ENCODE measurements at places on chromosomes 2 and 18.

- no peaks in the 10 kb centered on the region for H3K4me1 ChIP-seq
- H3K27ac ChIP-seq: no peak overlapping the region
- H3K4me3 ChIP-seq: no peak overlapping the region
- DNase-seq: no peak
- H3K27me3 ChIP-seq: peaks cover 42% of the 10 kb centered on the region
These were observed 13.1 kb upstream of the RAX start for GRCh38 chr18:59286341-59286740.

GRCh38 chr2:98172951-98173350, 86.0 kb downstream of the VWA3B start:
- H3K4me3 ChIP-seq: no peak overlapping the region
- H3K27me3 ChIP-seq: peaks cover 43% of the 10 kb centered on the region
- H3K36me3 ChIP-seq: no peaks in the 10 kb centered on the region
- no peak for DNase-seq
- no peaks in the 10 kb centered on the region for H3K4me1 ChIP-seq

DNA sequence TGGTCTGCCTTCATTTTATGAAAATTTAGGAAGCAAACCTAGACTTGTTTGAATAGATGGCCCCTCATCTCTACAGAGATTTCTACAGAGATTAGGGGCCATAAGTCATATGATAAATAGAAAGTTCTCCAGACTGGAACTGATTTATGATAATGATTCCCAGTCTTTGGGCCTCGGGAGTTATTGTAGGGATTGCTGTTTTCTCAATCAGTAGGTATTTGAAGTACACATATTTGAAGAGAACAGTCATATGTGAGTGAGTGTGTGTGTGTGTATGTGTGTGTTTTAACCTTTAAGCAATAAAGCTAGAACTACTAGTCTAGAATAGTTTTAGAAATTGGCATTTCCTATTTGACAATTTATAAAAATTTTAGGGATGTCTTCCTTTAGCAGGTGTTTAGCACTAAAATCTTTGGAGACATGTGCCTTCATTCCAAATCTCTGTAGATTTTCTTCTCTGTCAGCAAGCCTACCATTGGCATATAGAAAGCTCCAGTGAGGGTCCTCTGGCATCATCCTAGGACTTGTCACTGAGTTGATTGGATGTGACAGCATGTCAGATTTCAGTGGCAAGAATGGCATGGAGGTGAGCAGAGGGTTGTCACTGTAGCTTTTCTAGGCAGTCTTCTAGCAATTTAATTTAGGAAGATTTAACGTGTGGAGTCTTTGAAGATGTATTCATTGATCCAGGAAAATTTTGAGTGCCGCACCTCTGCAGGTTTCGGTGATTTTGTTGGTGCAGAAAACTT, 71.2 kb downstream of the MYO1B start:
- no peak for DNase-seq
- no peak overlapping the region for H3K4me3 ChIP-seq
- H3K27me3 ChIP-seq: peaks cover 10% of the 10 kb centered on the region

GRCh38 chr2:64260817-64261216, 116.6 kb upstream of the PELI1 start:
- peak overlapping the region; percentile 39 for H3K27ac ChIP-seq
- peak overlapping the region; percentile 7 for H3K4me3 ChIP-seq
- H3K36me3 ChIP-seq: no peaks in the 10 kb centered on the region
- H3K27me3 ChIP-seq: no peaks in the 10 kb centered on the region

DNA sequence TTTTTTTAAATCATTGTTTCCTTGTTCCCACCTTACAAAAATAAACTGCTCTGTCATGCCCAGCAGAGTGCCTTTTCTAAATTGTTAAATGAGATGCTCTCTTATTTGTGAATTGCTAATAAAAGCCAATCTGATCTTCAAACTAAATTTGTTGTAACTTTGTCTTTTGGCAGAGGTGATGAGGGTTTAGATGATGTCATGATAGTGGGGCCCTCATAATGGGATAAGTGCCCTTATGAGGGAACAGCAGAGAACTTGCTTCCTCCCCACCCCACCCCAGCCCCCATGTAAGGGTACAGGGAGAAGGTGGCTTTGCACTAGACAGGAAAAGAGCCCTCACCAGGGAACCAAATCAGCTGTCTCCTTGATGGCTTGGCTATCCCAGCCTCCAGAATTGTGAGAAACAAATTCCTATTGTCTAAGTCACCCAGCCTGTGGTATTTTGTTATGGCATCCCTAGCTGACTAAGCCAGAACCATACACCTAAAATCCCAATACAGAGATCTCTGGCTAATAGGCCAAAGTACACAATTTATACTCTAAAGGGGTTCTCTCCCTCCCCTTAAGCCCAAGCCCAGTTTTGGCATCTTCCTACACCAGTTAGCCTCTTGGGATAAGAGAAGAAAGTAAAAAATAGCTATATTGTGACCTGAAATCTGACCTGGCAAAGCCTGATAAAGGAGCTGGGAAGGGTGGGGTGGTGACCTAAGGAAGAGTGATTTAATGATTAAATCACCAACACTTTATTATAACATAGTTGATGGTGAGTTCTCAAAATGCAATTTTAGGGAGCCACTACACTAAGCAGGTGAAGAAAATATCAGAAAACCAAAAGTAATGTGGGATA, 40.3 kb upstream of the HNRNPA3 start:
- no peak overlapping the region for H3K27ac ChIP-seq
- H3K4me3 ChIP-seq: no peak overlapping the region
- H3K36me3 ChIP-seq: no peaks in the 10 kb centered on the region
- DNase-seq: no peak
- peaks cover 7% of the 10 kb centered on the region for H3K27me3 ChIP-seq
- peaks cover 24% of the 10 kb centered on the region for H3K4me1 ChIP-seq

GRCh38 chr2:227890495-227891079, 19.2 kb downstream of the DAW1 start:
- no peaks in the 10 kb centered on the region for H3K4me1 ChIP-seq
- H3K4me3 ChIP-seq: no peak overlapping the region
- H3K27me3 ChIP-seq: no peaks in the 10 kb centered on the region
- H3K36me3 ChIP-seq: no peaks in the 10 kb centered on the region
- no peak overlapping the region for H3K27ac ChIP-seq

GRCh38 chr18:6940451-6940850, 177.1 kb downstream of the LAMA1 start:
- no peaks in the 10 kb centered on the region for H3K4me1 ChIP-seq
- no peak for DNase-seq
- H3K36me3 ChIP-seq: no peaks in the 10 kb centered on the region
- H3K27me3 ChIP-seq: no peaks in the 10 kb centered on the region

DNA sequence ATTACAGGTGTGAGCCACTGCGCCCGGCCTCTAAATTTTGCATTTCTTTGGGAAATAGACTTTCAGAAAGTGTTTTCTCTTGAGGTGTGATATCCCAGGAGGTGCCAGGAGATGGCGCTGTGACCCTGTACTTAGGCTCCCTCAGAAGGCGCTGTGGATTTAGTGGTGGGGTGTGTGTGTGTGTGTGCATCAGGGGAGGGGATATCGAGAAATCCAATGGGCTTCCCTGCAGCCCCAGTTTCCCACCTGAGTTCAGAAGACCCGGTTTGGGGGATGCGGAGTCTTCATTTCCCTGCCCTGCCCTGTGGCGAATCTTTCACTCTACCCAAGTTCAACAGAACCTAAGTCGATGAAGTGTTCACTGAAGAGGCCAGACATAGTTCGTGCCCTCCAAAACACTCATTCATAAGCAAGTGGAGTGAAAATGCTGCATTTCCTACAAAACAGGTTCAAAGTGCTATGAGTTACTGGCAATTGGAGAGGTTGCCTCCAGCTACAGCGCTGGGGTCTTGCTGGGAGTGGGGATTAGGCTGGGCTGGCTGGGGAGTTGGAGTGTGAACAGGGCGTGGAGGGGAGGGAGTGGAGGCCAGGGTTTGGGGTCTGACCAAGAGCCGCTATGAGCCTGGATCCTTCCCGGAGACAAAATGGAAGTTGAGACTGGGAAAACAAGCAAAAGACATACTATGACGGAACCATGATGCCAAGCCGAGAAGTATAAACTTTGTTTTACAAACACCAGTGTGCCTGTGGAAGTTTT, 6.5 kb upstream of the WNT6 start:
- H3K36me3 ChIP-seq: no peaks in the 10 kb centered on the region
- no peak overlapping the region for H3K27ac ChIP-seq
- H3K4me1 ChIP-seq: no peaks in the 10 kb centered on the region
- no peak overlapping the region for H3K4me3 ChIP-seq
- peaks cover 52% of the 10 kb centered on the region for H3K27me3 ChIP-seq

GRCh38 chr2:197294260-197294659, 16.3 kb downstream of the ANKRD44 start:
- H3K36me3 ChIP-seq: peaks cover 74% of the 10 kb centered on the region
- peaks cover 90% of the 10 kb centered on the region for H3K4me1 ChIP-seq
- H3K27ac ChIP-seq: peak overlapping the region; percentile 93

GRCh38 chr2:31217465-31218200, at the start of gene CAPN14:
Gene CAPN14, minus strand, starts transcription at chr2:31217515. Its CDS starts 12,068 bp downstream, at chr2:31205447.
- H3K4me3 ChIP-seq: no peak within 1 kb of the TSS
- peaks cover 10% of the 10 kb centered on the region for H3K27me3 ChIP-seq
- H3K36me3 ChIP-seq: no peaks in the 10 kb centered on the region
- no peak within 1 kb of the TSS for H3K27ac ChIP-seq
- DNase-seq: no peak

DNA sequence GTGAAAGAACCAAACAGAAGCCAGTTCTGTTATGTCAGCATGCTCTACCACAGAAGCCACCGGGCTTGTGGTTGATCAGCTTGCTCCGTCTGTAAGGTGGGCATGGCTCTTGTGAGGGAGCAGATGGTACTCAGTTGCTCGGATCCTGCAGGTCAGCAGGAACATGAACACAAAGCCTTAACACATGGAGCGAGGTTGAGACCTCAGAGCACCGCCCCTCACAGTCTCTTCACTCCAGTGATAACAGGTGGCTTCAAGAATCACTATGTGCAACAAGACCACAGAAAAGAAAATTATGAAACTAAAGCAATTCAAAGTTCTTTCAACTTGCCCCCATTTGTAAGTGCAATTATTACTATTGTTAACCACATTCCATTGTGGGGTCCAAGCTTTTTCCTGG, 72.1 kb downstream of the OSBPL6 start:
- no peak for DNase-seq
- H3K27me3 ChIP-seq: peaks cover 5% of the 10 kb centered on the region
- no peaks in the 10 kb centered on the region for H3K4me1 ChIP-seq

DNA sequence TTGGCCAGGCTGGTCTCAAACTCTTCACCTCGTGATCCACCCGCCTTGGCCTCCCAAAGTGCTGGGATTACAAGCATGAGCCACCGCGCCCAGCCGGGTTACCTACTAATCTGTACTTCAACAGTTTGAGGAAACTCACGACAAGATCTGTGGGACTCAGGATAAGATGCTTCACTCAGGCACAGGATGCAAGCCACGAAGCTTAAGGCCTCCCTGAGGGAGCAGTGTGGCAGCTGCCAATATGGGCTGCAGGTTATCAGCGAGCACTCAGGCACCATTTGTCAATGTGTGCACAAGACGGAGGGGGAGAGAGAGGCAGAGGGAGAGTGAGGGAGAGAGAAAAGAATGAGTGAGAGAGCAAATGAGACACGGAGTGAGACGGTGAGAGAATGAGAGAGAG, 173.6 kb upstream of the RAB6C start:
- DNase-seq: no peak
- H3K4me3 ChIP-seq: no peak overlapping the region
- no peak overlapping the region for H3K27ac ChIP-seq

DNA sequence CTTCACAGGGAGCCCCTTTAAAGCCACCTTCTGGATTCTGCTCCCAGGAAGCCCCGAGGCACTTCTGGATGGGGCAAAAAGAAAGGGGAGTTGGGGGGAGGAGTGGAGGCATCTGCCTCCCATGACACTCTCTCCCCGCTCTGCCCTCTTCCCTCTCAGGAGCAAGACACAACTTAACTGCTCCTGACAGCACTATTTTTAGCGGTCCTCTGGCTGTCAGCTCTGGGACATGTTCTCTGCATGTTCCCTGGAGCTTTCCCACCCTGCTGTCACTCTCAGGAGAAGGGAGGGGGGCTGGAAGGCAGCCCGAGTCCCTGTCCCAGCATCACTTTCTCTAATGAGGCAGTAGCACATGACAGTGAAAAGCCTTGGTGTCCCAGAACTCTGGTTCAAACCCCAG, 32.3 kb downstream of the PLB1 start:
- no peak overlapping the region for H3K27ac ChIP-seq
- H3K4me3 ChIP-seq: no peak overlapping the region
- H3K4me1 ChIP-seq: peaks cover 11% of the 10 kb centered on the region

- no peak for DNase-seq
- no peak overlapping the region for H3K27ac ChIP-seq
- no peak overlapping the region for H3K4me3 ChIP-seq
- peaks cover 32% of the 10 kb centered on the region for H3K36me3 ChIP-seq
- H3K27me3 ChIP-seq: no peaks in the 10 kb centered on the region
These were observed 31.8 kb upstream of the PPP4R3B start for GRCh38 chr2:55649211-55649610.

- H3K27ac ChIP-seq: no peak overlapping the region
- no peaks in the 10 kb centered on the region for H3K27me3 ChIP-seq
- peak; percentile 78 for DNase-seq
- no peak overlapping the region for H3K4me3 ChIP-seq
- H3K4me1 ChIP-seq: peaks cover 8% of the 10 kb centered on the region
These were observed 286.7 kb upstream of the VRK2 start for GRCh38 chr2:57759822-57760300.

DNA sequence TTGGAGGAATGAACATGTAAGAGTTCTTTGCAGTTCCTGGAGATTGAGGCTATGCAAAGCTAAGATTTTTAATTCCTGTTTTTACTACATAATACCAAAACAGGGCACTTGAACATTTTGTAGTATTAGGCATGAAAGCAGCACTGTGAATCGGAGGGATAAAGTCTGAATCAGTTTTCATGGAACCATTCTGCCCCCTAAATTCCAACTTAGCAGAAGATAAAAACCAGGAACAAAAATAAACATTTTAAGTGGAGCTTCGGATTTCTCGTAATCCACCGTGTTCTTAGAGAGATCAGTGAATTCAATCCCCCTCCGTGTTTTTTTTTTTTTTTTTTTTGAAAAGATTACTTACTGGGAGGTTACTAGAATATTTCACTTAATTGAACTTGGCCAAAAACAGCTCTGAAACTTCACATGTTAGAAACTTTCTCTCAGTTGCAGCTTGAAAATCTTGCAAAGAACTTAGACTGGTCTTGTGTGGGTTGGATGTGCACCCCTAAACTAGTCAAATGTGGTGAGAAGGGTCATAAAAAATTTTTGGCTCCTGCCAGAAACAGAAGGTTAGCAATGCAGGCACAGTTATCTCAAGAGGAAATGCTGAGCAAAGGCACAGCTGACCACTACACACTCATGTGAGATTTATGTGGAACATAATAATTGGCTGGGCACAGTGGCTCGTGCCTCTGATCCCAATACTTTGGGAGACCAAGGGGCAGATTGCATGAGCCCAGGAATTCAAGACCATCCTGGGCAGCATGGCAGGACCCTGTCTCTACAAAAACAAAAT, 145.4 kb upstream of the RNF152 start:
- DNase-seq: no peak
- peaks cover 4% of the 10 kb centered on the region for H3K4me1 ChIP-seq
- no peak overlapping the region for H3K4me3 ChIP-seq
- peaks cover 3% of the 10 kb centered on the region for H3K36me3 ChIP-seq

GRCh38 chr2:201118961-201119854, 3.2 kb downstream of the CFLAR start:
- peak overlapping the region; percentile 97 for H3K4me3 ChIP-seq
- peak overlapping the region; percentile 99 for H3K27ac ChIP-seq

Data from activated CD8-positive, alpha-beta T cell treated with anti-CD3 and anti-CD28 coated beads, Interleukin-2, amount 10 ng/mL, durations not matched to agents 7 days and 5 days (primary cell).